ENCODE measurements at places on chromosomes 2 and 18.
A peak's percentile ranks its signal among the peaks of the same experiment; 100 is the strongest.

DNA sequence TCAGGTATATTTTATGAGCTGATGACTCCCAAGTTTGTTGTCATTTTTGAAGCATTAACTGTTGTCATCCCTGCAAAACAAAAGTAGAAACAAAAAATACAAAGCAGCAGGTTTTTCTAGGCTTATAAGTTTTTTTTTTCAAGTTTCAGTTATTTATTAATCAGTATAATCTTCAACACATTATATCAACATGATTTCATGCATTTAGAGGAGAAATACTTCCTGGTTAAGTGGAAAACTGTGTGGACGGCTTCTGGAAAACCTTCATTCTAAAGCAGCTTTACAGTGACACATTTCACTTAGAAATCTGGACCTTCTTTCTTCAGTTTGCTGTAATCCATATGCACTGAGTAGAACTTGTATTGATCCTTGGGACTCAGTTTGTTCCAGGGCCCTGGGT lies 34.6 kb upstream of the CD28 start:
- no peak for DNase-seq

GRCh38 chr2:71001592-71001927 lies 6.9 kb upstream of the TEX261 start:
- no peak for DNase-seq

DNA sequence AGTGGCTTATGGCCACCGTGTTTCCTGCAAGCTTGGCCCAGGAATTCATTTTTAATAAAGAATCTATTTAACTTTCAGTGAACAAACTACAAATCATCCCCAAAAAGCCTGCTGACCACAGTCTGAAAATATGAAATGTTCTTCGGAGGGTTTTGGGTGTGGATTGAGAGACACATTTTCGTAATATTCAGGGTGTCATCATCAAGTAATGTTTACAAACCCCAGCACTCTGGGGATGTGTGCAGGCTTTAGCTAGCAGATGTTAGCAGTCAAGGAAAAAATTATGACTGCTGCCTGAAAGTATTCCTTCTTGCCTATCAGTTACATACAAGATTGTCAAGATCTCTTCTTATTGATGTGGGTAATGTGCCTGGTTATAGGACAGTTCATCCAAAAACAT lies 143.9 kb upstream of the FN1 start:
- DNase-seq = peak; percentile 97

DNA sequence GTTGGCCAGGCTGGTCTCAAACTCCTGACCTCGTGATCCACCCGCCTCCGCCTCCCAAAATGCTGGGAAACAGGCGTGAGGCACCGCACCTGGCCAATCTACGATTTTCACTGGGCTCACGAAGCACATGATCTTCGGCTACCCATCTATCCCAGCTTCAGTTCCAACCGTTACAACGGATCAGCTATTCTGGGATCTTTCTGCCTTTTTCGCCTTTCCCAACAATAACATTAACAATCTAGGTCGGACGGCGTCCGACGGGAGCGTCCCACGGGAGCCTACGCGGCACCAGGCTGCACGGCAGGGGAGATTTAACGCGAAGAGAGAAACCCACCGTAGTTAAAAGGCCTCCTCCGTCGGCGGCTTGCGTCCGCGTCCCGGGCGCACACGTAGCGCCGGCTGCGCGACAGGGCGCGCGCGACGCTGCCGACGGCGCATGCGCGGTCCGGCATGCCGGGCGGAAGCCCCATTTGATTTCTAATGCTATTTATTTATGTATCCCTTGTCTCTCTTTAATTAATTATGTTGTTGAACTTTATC lies at the start of gene MSL3B:
Gene MSL3B (minus strand): TSS at position 394 of the 540 bp plus-strand sequence.
- peak; percentile 65 for DNase-seq

- DNase-seq = no peak
These were observed 102.6 kb downstream of the BAZ2B start for GRCh38 chr2:159513745-159514144.

GRCh38 chr2:82199493-82199852 lies 1894.9 kb upstream of the LRRTM1 start:
- no peak for DNase-seq

GRCh38 chr18:60684843-60685513 lies 312.4 kb upstream of the MC4R start:
- DNase-seq = peak; percentile 45

DNA sequence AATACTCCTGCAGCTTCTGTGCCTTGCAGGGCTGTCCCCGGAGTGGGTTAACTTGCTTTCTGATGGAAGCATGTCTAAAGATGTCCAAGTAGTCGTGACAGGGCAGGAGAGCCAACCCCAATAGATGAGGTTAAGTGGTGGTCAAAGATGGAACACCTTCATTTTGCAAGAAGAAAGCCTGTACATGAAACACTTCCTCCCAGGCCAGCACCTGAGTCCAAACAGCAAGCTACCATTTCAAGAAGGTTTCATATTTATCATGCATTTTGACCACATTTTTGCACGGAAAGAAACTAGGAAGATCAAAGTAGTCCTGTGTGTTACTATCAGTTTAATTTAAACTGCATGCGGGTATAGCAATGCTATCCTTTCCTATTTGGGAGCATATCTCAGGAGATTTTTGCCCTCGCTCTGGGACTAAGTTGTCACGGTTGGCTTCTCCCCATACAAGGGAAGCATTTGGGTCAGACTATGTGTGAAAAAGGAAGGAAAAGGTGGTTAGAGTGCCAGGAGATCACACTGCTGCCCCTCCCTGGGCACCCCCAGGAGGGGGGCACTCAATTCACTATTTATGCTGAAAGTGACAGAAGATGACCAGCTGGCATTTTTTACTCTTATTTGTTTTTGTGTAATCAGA lies 187.6 kb downstream of the ZNF521 start:
- DNase-seq = no peak

- DNase-seq = no peak
These were observed 381.9 kb downstream of the KCNJ3 start for GRCh38 chr2:155080373-155080772.

DNA sequence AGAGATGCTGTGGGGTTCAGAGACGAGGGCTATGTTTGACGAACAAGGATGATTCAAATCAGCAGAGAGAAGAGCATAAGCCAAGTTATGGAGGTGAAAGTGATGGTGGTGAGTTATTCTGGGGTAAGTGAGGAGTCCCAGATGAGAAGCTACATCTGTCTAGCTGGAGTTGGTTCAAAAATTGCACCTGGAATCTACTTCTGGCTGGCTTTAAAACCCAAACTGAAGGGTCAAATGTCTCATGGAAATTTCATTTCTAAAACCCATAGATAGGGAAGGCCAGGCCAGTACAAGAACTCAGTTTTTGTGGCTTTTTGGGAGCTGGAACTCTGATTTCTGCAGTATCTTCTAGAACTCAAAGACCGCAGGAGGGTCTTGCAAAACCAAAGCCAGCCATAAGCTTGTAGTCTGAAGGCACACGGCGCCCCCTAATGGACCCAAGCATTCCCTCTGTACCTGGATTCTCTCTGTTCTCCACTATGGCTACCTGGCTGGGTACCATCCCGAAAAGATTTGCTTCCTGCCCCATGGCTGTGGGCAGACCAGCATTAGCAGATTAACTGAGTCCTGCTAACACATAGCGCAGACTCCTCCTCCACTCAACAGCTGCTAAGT lies 229.1 kb upstream of the SLC14A2 start:
- DNase-seq = peak; percentile 21

GRCh38 chr2:231655488-231655887 lies 52.8 kb upstream of the PTMA start:
- no peak for DNase-seq

GRCh38 chr2:17637131-17637906 lies 96.8 kb downstream of the VSNL1 start:
- no peak for DNase-seq

DNA sequence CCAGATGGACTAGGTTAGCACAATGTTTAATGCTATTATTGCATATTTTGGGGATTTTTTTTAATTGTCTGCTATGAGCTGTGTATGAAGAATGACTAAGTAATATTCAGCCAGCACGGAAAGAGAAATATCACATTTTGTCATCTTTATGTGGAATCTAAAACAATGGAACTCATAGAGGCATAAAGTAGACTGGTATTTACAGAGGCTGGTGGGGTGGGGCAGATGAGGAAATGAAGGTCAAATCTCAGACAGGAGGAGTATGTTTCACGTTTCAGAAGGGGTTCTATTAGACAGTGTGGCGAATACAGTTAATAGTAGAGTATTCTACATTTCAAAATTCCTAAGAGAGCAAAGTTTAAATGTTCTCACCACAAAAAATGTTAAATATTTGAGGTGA lies 4.7 kb downstream of the CDH19 start:
- no peak for DNase-seq

DNA sequence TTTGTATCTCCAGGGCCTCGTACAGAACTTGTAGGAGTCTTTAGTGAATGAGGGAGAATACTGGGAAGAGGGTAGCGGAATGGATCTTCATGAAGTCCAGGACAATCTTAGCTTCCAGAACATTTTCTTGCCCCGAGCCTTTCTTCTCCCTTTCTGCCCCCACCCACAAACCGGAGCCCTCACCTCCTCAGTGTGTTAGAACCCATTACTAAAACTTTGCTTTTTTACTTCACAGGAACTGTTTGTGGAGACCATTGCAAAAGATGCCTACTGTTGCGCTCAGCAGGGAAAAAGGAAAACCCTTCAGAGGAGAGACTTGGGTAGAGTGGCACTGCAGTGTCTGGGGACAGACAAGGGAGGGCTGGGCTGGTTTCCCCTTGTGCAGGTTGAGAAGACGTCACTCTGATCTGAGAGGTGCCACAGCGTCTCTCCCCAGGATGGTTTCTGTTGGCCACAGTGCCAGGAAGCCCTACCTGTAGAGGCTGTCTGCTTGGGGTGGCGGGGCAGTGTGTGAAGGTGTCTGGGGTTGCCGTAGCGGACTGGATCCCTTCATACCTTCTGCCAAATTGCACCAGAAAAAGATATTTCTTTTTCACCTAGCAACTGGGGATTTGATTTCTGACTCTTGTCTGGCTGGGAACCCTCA lies 786 bp downstream of the POLE4 start:
- DNase-seq = no peak

DNA sequence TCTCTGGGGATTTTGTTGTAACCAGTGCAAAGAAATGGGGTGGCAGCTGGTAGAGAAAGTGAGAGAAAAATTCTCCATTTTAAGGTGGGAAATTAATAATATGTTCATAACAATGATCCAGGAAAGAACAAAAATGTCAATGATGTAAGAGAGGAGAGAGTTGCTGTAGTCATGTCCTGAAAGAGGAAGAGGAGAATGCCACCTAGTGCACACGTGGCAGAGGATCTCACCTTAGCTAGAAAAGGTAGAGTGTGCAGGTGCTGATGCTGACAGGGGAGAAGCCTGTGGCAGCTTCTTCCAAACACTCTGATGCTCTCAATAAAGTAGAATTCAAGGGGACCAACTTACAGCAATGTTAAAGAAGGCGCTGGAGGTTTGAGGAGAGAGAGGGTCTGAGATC lies 282.9 kb upstream of the PKDCC start:
- DNase-seq = no peak

DNA sequence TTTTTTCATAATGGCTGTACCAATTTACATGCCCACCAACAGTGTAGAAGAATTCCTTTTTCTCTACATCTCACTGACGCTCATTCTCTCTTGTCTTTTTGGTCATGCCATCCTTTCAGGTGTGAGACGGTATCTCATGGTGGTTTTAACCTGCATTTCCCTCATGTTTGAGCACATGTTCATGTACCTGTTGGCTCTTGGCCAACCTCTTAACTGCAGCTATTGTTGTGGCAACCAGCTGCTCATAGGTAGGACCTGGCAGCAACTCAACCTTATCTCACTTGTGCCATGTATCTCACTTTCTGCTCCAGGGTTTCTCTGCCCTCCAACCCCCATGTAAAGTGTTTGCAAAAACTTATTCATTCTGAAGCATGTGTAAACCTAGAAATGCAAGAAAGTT lies 167.5 kb downstream of the UPP2 start:
- no peak for DNase-seq

DNA sequence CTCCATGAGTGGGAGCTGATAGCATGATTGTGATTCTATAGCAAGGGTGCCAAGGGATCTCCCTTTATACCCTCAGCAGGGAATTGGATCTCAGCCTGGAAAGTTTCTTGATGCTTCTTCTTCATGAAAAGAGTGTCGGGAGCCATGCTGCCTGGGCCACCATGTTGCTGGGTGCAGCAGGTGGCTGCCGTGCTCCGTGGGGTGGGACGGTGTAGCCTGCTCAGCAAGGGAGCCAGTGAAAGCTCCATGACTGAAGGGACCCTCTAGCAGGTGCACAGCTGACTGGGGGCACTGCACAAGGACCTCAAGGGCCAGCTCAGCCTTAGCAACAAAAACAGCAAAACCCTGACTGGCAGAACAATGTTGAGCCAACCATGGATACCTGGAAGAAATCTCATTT lies 368.9 kb upstream of the HS6ST1 start:
- DNase-seq = no peak

GRCh38 chr18:35408843-35409261 lies 31.7 kb upstream of the ZNF396 start:
- DNase-seq = no peak

DNA sequence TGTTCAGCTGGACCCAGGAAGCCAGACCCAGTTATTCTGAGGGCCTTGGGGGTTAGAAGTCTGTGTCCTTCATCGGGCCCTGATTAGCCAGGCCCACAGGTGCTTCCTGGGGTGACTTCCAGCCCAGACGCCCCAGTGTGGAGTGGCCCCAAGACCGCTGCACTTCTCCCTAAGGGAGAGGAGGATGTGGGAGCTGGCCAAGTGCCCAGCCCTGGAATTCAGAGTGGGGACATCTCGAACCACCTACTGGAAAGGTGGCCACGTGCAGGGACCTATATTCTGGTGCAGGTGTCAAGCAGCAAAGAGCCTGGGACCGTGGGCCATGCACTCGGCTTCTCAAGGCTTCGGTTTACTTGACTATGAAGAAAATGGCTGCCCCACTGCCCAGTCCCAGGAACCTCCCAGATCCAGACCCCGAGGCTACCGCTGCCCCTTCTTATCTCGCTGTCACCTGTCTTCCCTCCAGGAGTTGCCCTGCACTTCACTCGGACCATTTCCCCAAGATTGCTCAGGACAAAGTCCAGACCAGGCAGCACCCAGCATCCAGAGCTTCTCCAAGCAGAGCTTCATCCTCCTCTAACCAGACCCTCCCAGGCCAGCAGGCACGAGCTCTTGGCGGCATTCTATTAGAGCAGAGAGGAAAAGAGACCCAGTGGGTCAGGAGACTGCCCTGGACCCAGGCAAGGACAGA lies 142.8 kb upstream of the ID2 start:
- DNase-seq = no peak

DNA sequence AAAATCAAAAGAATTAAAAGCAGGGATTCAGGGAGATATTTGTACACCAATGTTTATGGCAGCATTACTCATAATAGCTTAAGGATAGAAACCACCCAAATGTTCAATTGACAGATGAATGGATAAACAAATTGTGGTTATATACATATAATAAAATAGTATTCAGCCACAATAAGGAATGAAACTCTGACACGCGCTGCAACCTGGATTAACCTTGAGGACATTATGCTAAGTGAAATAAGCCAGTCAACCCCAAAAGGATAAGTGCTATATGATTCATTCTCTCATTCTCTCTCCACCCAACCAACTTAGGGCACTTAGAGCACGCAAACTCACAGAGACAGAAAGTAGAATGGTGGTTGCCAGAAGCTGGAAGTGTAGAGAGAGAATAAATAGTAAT lies 216.8 kb upstream of the SLC14A2 start:
- no peak for DNase-seq

- DNase-seq = no peak
These were observed 22.2 kb upstream of the EPC2 start for GRCh38 chr2:148622366-148622765.
